ENCODE measurements at places on chromosomes 7 and 10.

DNA sequence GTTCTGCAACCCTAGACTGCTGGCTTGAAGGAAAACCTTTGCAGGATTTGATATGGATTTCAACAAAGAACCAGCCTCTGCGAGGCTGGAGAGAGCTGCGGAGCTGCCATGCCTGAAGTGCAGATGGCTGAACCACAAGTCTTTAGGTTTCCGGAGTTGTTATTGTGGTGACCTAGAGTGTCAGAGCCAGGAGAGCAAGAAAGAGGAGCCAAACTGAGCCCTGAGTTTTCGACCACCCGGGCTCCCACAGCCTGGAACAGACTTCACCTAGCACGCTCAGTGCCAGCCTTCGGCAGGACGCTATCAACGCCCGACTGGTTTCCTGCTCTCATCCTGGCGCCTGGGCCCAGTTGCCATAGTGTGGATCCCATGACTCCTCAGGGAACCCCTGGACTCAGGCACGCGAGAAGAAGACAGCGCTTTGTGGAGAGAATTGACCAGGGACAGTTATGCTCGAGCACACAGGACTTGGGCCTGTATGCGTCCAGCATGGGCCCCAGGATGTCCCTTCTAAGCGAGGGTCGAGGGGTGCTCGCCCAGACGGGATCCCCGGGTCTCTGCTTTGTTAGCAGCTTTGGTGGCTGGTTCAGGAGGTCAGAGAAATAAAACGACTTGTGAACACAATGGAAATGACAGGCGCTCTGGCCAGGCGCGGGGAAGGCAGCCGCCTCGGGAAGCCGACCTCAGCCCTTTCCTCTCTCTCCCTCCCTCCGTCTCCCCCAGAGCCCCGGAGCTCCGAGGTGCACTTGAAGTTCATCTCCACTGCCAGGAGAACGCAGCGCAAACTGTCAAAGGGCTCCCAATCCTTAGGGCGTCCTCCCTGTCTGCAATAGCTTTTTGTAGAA is 1.8 kb upstream of the GAD2 start:
- DNase-seq, result no peak

DNA sequence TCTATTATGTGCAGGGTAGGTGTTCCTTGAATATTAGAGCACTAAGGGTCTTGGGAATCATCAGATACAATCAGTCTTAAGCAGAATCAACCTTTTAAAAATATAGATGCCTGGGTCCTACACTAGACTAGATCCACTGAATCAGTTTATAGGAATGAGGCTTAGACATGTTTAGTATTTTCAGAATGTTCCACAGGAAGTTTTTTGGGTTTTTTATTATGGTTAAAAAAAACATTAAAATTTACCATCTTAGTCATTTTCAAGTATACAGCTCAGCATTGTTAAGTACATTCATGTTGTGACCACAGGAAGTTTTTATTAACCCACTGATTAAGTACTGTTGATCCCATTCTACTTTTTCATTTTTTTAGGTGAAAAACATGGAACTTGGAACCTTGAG is 135.7 kb downstream of the LCOR start:
- no peak for DNase-seq

- DNase-seq, result no peak
Measured at GRCh38 chr10:1572519-1573333, 164.6 kb downstream of the ADARB2 start.

DNA sequence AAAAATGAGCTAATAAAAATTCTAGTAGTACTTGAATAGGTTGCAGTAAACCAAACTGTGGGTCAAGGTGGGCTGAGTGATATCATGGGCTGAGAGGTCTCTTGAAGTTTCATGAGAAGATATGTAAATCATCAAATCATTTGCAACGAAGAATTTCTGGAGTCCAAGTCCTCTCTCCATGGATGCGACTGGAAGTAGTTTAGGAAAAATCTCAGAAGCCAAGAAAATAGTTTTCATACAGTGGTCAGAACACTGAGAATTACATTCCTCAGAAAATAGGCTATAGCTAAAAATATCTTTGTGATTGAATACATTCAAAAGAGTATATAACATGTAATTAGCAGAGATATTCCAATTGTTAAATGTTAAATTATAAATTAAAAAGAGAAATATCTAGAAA is 3.6 kb upstream of the IFIT1 start:
- DNase-seq, result no peak

DNA sequence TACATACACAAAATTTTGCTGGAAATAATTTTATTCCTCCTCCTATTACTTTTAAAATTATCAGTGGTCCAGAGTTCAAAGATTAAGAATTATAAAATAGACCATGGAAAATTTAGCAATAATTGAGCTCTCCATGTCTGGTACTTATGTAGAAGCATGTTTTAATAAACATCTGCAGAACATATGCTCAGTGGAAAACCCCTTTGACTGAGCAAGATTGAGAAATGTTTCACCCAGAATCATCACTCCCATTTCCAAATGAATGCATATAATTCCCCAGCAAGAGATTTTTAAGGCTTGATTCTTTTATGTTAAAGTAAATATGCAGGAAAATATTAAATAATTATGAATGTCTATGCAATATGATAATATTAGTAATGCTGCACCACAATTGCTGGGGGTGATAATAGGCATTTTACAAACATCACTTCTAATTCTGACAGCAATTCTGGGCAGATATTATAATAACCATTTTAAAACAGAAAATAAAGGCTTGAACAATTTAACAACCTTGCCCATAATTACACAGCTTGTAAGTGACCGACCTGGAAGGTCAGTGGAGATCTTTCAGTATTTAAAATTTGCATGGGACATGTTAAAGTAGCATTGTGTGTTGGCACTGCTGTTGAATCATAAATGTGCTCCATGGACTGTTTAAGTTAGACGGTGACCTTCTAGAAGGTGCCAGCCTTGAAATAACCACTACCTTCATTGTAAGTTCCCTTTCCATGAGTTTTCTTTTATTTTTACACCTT is 45.6 kb upstream of the TES start:
- DNase-seq, result no peak

Data from activated CD8-positive, alpha-beta memory T cell treated with anti-CD3 and anti-CD28 coated beads for 24 hours (primary cell).